ENCODE measurements at places on chromosomes 1 and 21.
A peak's percentile ranks its signal among the peaks of the same experiment; 100 is the strongest.

DNA sequence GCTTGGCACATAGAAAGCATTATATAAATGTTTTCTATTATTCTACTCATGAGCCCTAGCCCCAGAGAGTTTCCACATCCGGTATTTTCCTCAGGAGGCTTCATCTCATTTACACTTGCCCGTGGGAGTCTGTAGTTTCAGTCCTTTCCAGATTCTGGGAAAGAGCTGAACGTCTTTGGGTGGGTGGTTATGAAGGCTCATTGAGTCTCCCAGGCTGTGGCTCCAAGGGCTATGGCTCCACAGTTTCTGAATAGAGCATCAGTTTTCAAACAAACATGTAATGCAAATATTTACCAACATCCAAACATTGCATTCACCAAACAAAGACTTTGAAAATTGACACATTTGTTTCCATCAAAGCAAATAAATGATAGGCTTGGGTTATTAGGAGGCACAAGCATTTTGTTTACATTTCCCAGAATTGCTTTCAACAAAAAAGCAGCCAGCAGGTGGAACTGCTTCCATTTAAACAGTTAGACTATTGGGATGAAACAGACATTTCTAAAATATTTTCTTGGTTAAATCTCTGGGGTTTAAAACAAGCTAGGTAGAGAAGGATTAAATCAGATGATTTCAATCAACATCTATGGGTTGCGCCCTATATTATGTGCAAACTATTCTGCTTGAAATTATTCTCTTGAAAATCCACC, 1.3 kb upstream of the LEMD1 start:
- no peak for DNase-seq

DNA sequence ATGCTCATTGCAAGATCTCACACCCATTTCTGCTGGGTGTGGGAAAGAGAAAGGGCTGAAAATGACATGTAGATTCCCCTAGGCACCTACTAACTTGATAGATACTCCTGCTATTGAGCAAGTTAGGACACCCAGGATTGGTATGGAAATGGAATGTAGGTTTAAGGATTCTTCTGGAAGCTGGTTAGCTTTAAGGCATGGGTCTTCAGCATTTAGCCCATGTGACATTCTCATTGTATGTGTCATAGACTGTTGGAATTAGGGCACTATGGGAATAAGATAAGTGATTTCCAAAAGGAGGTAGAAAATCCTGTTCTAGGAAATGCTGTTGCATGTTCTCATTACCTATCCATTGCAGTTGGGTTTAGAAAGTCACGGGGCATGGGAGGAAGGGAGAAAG, 76.2 kb downstream of the DISC1 start:
- DNase-seq: no peak

DNA sequence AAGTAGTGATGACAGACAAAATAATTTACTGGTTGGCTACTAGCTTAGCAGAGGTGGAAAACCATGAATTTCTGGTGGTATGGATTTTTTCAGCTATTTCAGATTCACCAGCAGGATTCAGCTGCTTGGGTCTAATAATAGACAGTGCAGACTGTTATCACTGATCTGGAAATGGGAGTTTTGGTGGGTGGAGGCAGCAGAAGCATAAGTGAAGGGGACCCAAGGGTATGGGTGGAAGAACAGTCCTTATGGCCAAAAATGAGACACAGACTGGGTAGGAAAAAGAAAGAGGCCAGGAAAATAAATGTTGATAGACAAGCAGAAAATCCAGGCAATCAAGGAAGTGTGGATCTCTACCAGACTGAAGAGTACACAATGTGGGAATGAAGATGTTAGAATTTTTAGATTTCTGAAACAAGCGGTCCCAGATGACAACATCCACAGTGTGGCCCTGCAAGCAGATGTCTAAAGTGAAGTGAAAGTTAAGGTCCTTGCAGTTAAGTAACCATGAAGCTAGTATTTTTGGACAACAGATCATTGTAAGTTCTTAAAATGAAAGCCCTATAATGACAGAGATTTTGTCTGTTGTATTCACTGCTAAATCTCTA, 24.7 kb downstream of the LYST start:
- DNase-seq: no peak

GRCh38 chr1:202150602-202151001, 6.1 kb upstream of the ARL8A start:
- DNase-seq: no peak

- DNase-seq: no peak
Measured at GRCh38 chr1:167922611-167923074, 8.7 kb upstream of the ADCY10 start.

DNA sequence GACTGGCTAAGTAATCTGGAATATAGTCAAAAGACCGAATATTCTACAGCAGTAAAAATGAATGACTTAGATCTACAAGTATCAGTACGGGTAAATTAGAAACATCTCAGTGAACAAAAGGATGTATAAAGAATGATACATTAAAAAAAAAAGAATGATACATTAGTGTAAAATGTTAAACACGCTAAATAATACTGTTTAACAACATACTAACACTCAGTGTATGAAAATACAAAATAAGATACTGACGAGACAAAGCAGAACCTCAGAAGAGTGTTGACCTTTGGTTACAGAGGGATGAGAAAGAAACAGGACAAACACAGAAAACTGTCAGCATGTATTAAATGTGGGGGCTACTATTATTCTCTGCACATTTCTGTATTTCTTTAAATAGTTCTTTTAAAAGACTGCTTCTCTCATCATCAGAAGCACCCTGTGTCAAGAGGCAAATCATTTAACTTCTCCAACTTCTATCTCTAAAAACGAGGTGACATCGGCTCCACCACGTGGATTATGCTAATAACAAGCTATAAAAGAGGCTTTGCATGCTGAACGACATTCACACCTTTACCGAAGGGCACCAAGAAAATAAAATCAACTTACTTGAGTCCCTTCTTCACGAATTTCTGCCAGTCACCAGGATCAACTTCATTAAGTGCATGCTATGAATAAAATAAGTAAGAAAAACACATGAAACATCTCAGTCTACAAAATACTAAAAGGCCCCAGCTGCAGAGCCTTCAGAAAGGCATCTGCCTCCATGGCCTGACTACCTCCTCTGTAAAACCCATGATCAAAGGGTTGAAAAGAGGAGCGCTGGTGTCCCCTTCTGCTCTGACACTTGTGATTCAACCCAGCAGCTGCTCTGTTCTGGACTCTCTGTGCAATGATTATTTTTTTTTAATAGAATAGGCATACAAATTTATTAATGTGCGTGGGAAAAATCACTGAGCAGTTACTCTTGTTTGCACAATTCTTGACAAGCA, 42.5 kb downstream of the MRAP start:
- no peak for DNase-seq

DNA sequence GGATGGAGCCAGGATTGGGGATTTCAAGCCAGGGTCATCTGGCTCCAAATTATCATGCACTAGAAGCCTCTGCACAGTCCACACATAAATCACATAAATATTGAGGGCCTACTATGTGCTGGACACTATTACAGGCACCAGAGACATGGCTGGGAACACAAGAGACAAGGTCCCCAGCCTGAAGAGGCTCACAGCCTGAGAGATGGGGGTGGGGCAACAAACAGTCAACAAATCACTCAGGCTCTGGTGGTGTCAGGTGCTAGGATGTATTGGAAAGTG, 41.6 kb upstream of the LAPTM5 start:
- no peak for DNase-seq

GRCh38 chr1:152461544-152461943, 47.5 kb upstream of the CRNN start:
- peak; percentile 46 for DNase-seq

DNA sequence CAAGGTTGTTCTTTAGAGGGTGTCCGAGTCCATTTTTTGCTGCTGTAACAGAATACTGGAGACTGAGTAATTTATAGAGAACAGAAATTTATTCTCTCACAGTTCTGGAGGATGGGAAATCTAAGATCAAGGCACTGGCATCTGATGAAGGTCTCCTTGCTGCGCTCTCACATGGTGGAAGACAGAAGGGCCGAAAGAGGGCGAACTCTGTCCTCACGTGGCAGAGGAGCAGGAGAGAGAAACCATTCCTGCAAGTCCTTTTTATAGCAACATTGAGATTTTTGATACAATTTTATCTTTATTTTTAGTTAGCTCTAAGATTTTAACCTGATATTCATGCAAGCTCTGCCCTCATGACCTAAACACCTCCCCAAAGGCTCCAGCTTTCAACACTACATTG, 48.3 kb downstream of the ATG4C start:
- DNase-seq: no peak

DNA sequence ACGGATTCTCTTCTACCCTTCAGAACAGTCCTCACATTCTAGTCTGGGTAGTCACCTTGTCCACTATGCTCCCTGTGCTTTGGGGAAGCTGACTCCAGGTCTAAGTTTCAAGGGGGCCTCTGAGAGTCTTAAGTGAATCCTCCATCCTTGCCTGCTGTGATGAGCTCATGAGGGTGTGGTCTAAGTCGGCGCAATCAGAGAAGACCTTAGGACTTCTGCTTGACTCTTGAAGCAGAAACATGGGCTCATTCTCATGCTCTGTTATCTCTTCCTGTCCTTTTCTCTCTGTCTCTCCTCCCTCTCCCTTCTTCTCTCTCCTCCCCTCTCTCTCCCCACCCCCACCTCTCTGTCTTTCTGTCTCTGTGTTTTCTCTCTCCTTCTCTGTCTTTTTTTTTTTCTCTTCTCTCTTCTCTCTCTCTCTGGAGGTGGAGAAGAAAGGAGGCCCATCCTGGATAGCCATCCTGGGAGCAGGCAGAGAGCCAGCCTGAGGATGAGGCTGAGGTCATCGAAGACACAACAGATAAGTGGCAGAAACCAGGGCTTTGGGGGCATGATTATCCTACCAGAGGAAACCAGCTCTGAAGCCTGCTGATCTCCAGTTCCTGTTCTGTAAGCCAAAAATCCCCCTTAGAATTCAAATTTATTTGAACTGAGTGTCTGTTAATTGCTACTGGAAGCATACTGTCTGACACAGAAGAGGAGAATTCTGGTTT, 245.6 kb downstream of the SIPA1L2 start:
- no peak for DNase-seq

- no peak for DNase-seq
Measured at GRCh38 chr21:45255381-45256020, 32.2 kb downstream of the POFUT2 start.

GRCh38 chr1:47405697-47406096, 10.4 kb upstream of the FOXE3 start:
- DNase-seq: no peak

Measured in naive thymus-derived CD8-positive, alpha-beta T cell (primary cell).